Activated naive CD8-positive, alpha-beta T cell treated with anti-CD3 and anti-CD28 coated beads, Interleukin-2, amount 50 U/mL, for 24 hours (primary cell): ENCODE measurements at places on chromosomes 11 and 22.

DNA sequence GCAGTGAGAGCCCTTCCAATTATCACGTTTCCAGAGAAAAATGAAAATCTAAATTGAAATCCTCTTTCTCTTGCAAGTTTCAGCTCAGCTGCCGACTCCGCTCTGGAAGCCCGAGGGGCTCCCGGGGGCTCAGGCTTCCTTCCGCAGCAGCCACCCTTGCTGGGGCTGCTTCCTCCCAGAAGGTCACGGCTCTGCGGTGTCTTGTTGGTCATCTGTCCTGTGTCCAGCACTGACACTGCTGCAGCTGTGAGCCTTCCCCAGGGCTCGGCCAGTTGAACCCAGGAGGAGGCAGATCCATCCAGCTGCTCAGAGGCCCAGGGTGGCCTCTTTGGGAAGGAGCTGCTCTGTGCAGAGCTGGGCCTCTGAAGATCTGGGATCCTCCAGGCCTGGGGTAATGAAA is 1337.2 kb downstream of the TBC1D22A start:
- DNase-seq: no peak
- H3K27ac ChIP-seq: no peak overlapping the region
- no peaks in the 10 kb centered on the region for H3K36me3 ChIP-seq
- no peak overlapping the region for H3K4me3 ChIP-seq
- H3K4me1 ChIP-seq: peaks cover 34% of the 10 kb centered on the region

DNA sequence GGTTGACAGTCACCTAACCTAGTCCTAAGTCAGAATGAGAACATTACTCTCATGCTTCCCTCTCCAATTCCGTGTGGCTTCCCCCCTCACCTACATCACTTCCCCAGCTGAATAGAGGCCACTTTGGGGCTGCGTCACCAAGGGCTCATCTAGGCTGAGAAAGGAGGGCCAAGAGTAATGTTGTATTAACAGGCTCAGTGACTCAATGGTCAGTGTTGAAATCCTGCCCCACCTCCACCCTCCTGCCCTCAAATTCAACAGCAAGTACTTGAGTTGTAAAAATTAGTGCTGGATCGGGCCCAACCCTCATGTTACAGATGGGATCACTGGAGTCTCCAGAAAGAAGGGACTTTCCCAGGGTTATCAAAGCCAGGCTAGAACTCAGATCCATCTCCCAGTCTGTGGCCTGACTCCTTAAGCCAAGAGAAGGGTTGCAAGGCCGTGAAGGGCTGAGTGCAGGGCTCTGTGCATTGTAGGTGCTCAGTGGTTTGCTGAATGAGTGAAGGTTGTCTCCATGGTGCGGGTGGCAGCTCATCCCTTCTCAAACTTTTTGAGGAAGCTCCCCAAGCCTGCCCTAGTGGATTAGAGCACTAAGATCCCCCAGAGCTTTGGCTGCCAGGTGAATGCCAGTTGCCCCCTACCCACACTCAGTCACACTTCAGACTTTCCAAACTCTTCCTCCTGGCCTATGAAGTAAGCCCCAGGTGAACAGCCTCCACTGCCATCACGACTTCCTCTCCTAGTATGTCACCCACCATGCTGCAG is 3.2 kb downstream of the DGAT2 start:
- no peaks in the 10 kb centered on the region for H3K36me3 ChIP-seq
- peak overlapping the region; percentile 8 for H3K27ac ChIP-seq
- H3K27me3 ChIP-seq: peaks cover 20% of the 10 kb centered on the region
- H3K4me3 ChIP-seq: no peak overlapping the region
- peaks cover 27% of the 10 kb centered on the region for H3K4me1 ChIP-seq
- no peak for DNase-seq

DNA sequence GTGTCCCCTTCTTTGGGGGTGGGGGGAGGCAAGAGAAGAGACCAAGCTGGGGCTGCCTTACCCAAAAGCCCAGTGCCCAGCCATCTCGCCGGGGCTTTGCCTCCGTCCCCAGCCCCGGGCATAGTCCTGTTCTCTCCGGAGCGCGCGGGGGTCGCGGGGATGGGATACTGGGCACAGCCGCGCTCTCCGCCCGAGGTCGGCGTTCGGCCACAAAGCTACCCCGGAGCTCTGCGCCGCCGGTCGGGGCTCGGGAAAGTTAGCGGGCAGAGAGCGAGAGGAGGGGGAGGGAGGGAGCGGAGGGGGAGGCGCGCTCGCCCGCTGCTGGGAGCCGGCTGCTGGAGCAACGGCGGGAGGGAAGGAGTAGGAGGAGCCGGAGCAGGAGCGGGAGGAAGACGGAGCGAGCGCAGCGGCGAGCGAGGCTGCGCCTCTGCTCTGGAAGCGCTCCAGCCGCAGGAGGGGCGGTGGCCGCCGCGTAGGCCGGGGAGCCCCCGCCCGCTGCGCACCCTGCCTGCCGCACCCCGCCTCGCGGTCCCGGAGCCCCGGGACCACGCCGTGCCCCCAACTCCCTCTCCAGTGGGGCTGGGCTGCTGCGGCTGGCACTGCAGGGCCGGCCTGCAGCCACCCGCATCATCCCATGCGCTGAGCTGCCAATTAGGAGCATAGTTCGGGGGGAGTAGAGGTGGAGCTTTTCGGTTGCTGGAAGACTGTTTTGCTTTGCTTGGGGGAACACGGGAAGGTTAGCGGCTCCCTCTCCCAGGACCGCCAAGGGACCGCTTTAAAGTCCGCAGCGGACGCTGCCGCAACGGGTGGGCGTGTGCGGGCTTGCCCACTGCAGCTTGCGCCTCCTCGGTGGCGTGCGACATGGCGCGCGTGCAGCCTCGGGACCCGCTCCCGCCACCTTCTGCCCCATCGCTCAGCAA is at the start of gene SCN4B:
SCN4B (minus strand) TSS at position 272 of the 920 bp plus-strand sequence; CDS start at position 122, 150 bp downstream.
- peak within 1 kb of the TSS; percentile 40 for H3K4me3 ChIP-seq
- no peak within 1 kb of the TSS for H3K27ac ChIP-seq
- no peak for DNase-seq
- H3K36me3 ChIP-seq: no peaks in the 10 kb centered on the region

- no peak overlapping the region for H3K4me3 ChIP-seq
- H3K27ac ChIP-seq: no peak overlapping the region
- DNase-seq: no peak
- no peaks in the 10 kb centered on the region for H3K36me3 ChIP-seq
Observed at GRCh38 chr11:126732981-126733380, 267.6 kb downstream of the KIRREL3 start.

- no peaks in the 10 kb centered on the region for H3K4me1 ChIP-seq
- H3K36me3 ChIP-seq: no peaks in the 10 kb centered on the region
- DNase-seq: no peak
- no peaks in the 10 kb centered on the region for H3K27me3 ChIP-seq
Observed at GRCh38 chr11:36033082-36033751, 89.4 kb downstream of the LDLRAD3 start.

DNA sequence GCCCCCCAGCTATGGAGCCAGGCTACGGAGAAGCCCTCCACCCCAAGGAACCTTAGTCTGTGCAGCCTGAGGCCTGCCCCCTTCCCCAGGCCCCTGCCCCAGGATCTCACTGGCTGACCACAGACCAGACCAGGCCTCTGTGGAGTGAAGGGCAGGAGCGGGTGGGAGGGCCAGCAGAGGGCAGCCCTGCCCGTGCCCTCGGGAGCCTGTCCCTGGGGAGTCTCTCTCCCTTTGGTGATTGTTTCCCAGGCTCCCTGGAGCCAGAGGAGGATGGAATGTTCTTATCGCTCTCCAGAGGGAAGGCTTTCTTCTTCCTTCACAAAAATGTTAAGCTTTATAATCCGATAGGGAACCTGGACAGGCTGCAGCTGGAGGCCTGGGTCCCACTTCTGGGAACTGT is 455.3 kb downstream of the SOX6 start:
- no peak overlapping the region for H3K4me3 ChIP-seq
- H3K36me3 ChIP-seq: no peaks in the 10 kb centered on the region
- no peak overlapping the region for H3K27ac ChIP-seq
- no peaks in the 10 kb centered on the region for H3K27me3 ChIP-seq
- H3K4me1 ChIP-seq: no peaks in the 10 kb centered on the region

GRCh38 chr22:33903012-33903411 is 17.3 kb downstream of the LARGE1 start:
- no peaks in the 10 kb centered on the region for H3K27me3 ChIP-seq
- H3K4me3 ChIP-seq: no peak overlapping the region
- no peak overlapping the region for H3K27ac ChIP-seq
- H3K36me3 ChIP-seq: no peaks in the 10 kb centered on the region

DNA sequence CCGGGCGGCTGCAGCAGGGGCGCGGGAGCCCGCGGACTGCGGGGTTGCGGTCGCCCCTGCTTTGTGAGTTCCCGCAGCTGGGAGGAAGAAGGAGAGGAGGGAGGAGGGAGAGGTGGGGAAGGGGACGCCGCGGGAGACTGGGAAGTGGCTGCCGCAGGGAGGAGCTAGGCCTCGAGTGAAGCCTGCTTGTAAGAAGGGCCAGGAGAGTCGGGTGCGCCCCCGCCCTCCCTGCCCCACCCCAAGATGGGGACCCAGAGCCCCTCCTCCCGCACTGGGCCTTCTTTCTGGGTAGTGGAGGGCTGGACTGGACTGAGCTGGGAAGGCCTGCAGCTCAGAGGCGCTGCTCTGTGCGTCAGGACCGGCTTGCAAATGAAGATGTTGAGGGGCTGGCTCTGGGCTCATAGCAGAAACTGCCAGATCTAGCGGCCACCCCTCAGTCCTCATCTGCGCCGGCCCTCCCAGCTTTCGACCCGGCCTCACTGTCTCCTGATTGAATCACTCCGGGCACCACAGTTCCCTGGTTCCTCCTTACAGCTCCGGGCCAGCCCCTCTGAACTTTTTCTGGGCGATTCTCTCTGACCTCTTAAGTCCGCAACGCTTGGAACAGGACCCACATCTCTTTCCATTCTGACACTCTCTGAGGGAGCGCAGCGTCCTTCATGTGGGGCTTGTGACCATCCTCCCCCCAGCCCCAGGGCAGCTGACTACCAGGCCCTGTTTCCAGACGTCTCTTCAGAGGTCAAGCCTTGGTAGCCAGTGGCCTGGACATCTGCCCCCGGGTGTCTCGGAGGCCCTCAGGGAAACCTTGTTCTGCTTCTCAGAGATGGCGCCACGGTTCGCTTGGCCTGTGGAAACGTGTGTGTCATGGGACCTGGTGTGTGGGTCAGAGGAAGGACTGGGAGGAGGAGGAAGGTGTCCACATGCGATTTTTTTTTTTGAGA is 21.9 kb downstream of the SERPINH1 start:
- no peaks in the 10 kb centered on the region for H3K36me3 ChIP-seq
- DNase-seq: no peak
- peak overlapping the region; percentile 67 for H3K4me3 ChIP-seq
- no peaks in the 10 kb centered on the region for H3K27me3 ChIP-seq
- peak overlapping the region; percentile 53 for H3K27ac ChIP-seq

GRCh38 chr11:88398791-88399570 is 61.4 kb upstream of the CTSC start:
- DNase-seq: no peak
- H3K36me3 ChIP-seq: no peaks in the 10 kb centered on the region
- peaks cover 10% of the 10 kb centered on the region for H3K4me1 ChIP-seq
- H3K27me3 ChIP-seq: no peaks in the 10 kb centered on the region
- no peak overlapping the region for H3K27ac ChIP-seq

- no peaks in the 10 kb centered on the region for H3K36me3 ChIP-seq
- H3K27ac ChIP-seq: no peak overlapping the region
- H3K4me3 ChIP-seq: no peak overlapping the region
- DNase-seq: no peak
- H3K4me1 ChIP-seq: no peaks in the 10 kb centered on the region
Observed at GRCh38 chr22:33389936-33390335, 331.8 kb upstream of the SYN3 start.

DNA sequence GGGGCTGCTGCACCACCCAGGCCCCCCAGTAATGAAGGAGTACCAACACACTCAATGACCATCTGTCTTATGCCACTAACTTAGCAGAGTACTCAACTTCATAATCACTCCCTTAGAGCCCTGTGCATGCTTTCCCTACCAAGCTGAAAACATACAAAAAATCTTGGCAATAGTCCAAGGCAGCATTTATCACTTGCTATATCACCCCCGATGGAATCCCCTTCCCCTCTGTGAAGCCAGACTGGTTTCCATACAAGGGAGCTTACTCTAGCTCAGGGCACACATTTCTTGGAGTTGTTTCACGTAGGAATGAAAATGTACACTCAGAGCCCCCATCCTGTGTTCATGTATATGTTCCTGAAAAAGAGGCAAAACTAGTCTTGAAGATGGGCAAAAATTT is 301.3 kb upstream of the TENM4 start:
- DNase-seq: no peak
- H3K27ac ChIP-seq: no peak overlapping the region
- no peaks in the 10 kb centered on the region for H3K27me3 ChIP-seq
- H3K36me3 ChIP-seq: no peaks in the 10 kb centered on the region

- no peak overlapping the region for H3K27ac ChIP-seq
- no peaks in the 10 kb centered on the region for H3K27me3 ChIP-seq
- H3K36me3 ChIP-seq: no peaks in the 10 kb centered on the region
- H3K4me1 ChIP-seq: no peaks in the 10 kb centered on the region
Observed at GRCh38 chr11:9971894-9972293, 308.0 kb downstream of the SWAP70 start.

- peaks cover 15% of the 10 kb centered on the region for H3K36me3 ChIP-seq
- no peak for DNase-seq
- peak overlapping the region; percentile 33 for H3K27ac ChIP-seq
- H3K4me3 ChIP-seq: no peak overlapping the region
- no peaks in the 10 kb centered on the region for H3K27me3 ChIP-seq
Observed at GRCh38 chr11:9787981-9788521, 124.2 kb downstream of the SWAP70 start.

- peaks cover 12% of the 10 kb centered on the region for H3K36me3 ChIP-seq
- no peaks in the 10 kb centered on the region for H3K4me1 ChIP-seq
- H3K27ac ChIP-seq: no peak overlapping the region
- no peaks in the 10 kb centered on the region for H3K27me3 ChIP-seq
Observed at GRCh38 chr11:129930743-129931142, 35.4 kb upstream of the NFRKB start.

DNA sequence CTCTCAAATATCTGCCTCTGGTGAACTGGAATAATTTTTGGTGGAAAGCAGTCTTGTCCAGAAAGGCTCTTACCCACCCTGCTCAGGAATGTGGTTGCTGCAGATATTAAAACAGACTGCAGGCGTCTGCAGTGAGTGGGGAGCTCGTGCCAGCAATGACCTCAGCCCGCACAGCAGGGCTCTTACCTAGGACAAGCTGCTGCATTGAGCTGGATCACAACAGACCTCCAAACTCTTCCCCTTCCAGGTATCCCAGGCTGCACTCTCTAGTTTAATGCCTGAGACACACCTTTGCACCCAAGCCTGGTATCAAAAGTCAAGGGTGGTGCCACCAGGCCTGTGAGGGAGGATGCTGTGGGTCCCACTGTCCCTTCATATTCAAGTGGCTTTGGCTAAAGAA is 69.7 kb upstream of the CDON start:
- DNase-seq: no peak
- no peaks in the 10 kb centered on the region for H3K4me1 ChIP-seq
- no peak overlapping the region for H3K27ac ChIP-seq
- no peak overlapping the region for H3K4me3 ChIP-seq

- H3K27me3 ChIP-seq: no peaks in the 10 kb centered on the region
- DNase-seq: no peak
- H3K4me3 ChIP-seq: no peak overlapping the region
- no peaks in the 10 kb centered on the region for H3K4me1 ChIP-seq
- no peak overlapping the region for H3K27ac ChIP-seq
Observed at GRCh38 chr11:27201454-27202302, 161.1 kb downstream of the BBOX1 start.
